EH (cell line): ENCODE measurements at places on chromosomes 6 and 20.
A peak's percentile ranks its signal among the peaks of the same experiment; 100 is the strongest.

DNA sequence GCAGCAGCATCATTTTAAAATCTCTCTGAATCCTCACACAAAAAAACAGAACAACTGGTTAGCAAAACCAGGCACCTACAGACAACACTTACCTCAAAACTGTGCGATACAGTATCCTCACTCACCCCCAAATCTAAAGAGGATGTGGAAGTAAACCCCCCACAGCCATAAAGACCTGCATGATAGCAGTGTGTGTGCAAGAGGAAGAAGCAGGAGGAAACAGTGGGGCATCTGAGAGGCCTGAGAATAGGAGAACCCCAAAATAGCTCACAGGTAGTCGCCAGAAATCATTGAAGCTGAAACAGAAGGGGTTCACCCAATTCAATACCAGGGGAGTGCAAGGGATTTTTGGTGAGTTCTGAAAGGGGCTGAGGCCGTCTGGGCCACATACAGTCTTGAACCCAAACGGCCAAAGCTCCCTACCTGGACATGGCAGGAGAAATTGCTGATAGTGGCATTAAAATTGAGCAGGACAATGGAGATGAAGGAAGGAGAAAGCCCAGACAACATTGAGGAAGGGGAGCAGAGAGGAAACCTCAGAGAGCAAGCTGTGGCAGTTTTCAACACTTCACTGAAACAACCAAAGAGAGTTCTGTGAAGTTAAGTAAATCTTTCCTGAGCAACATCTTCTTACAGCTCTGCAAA lies 129.7 kb downstream of the FIG4 start:
- no peak for DNase-seq

DNA sequence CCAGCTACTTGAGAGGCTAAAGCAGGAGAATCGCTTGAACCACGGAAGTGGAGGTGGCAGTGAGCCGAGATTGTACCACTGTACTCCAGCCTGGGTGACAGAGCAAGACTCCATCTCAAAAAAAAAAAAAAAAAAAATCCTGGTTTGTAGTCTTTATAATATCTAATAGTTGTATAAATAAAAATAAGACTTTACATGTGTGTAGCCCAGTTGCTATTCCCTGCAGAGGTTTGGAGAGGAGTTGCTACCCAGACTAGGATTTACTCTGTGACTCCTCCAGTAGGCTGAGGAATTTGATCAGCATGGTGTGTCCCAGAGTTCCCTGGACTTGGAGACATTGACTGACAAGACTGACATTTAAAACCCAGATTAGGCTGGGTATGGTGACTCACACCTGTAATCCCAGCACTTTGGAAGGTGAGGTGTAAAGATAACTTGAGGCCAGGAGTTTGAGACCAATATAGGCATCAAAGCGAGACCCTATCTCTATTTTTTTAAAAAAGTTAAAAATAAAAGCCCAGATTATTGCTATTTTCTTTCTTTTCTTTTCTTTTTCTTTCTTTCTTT lies 10.2 kb downstream of the CHMP4B start:
- DNase-seq, result no peak

GRCh38 chr6:34819571-34820480 lies 27.9 kb downstream of the BLTP3A start:
- DNase-seq, result no peak

- DNase-seq, result peak; percentile 77
Observed at GRCh38 chr20:2469991-2470422, 582 bp downstream of the SNRPB start.

DNA sequence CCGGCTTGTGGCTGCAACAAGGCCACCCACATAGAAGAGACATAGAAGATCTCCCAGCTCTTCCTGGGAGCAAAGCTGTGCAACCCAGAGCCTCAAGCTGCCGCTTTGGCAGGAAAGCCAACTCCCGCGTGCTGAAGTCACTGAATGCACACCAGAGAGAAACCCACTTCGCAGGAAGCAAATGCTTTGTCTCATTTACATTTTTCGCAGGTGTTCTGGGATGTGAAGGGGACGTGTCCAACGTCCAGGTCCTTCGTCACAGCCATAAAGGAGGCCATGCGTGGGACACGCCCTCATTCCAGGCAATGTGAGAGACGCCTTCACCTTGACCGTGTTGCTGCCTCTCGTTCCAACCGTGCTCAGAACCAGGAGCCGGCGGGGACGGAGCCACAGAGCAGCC lies 24.4 kb downstream of the KCNQ2 start:
- DNase-seq, result no peak

GRCh38 chr6:155909710-155910109 lies 454.1 kb upstream of the NOX3 start:
- DNase-seq, result no peak

GRCh38 chr6:53960311-53960710 lies 150.9 kb upstream of the MLIP start:
- peak; percentile 77 for DNase-seq

DNA sequence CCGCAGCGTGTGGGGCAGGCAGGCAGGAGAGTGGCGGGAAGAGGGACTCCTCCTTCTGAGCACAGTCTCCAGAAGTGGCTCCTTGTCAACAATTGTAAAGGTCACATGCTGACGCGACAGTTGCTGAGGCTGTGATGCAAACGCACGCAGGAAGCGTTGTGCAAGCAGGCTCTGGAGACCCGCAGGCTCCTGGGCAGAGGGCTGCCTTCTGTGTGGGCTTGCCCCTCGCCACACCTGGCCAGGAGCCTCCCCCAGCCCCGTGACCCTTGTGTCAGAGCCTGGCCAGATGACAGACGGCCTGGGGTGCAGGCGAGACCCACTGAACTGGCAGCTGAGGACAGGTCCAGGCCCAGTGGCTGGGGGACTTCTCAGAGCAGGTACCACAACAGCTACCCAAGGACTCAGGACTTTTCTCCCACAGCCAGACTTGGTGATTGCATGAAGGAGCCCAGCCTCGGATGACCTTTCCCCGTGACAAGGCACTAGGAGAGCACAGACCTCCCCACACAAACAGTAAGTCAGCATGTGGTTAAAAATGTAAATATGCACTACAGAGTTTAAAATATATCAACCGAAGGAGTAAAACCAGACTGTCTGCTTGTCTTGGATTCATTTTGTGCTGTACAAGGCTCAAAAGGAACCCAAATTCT lies 222.1 kb upstream of the RREB1 start:
- no peak for DNase-seq

- DNase-seq, result no peak
Observed at GRCh38 chr6:157271911-157272310, 51.4 kb downstream of the TMEM242 start.

GRCh38 chr6:98041056-98041455 lies 758.0 kb upstream of the MMS22L start:
- no peak for DNase-seq

DNA sequence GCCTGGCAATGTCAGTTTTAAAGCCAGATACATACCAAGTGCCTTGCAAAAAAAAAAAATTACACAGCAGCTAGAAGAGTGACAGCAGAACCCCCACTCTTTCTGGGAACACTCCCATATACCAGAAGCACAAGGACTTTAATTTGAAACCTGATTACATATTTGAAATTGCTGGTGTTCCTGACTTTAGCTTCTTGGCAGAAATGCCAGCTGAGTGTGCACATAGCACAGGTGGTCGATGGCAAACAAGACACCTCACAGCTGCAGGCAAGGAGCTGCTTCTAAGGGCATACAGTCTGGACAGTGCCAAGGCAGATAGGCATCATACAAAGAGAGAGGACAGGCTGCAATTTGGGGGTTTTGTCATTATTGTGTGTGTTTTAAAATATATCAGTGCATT lies 150.7 kb upstream of the SGK1 start:
- DNase-seq, result no peak

DNA sequence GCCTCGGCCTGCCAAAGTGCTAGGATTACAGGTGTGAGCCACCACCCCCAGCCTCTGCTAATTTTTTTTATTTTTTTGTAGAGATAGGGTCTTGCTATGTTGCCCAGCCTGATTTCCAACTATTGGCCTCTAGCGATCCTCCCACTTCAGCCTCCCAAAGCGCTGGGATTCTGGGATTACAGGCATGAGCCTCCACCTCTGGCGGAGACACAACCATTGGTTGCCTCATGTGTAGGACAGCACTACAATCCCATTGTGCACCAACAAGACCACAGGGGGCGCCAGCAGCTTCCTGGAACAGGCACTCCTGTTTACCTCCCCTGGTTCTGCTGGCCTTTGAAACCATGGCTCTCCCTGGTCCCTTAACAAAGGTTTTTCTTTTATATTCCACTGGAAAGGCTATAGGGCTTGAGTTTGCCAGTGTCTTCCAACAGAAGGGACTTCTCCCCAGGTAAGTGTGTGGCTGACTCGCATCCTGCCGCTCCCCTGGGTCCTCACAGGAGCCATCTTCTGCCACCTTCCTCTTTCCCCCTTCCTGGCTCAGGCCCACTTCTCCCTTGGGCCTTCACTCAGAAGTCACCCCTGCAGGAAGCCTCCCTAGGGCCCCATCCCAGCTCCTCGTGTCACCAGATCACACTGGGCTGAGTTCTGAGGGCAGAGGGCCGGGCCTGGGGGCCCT lies 39.2 kb upstream of the TLDC2 start:
- peak; percentile 67 for DNase-seq

DNA sequence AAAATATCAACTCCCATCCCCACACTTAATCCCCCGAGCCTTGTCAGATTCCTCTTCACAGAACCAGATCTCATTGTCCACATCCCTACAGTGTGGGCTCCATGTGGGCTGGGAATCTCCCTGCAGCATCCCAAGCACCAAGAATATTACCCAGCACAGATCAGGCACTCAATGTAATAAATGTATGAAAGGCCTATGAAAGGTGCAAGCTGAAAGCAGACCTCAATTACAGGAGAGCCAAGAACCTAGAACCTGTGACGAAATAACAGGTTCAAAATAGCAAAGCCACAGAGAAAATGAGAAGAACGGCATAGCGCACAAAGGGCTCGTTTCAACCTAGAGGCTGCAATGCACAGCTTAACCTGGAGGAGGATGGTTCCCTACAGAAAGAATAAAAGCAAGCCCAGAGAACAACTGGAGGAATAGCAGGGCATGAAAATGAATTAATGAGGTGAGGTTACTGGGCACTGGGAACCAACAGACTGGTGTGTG lies 3.1 kb downstream of the SLC23A2 start:
- DNase-seq, result no peak

DNA sequence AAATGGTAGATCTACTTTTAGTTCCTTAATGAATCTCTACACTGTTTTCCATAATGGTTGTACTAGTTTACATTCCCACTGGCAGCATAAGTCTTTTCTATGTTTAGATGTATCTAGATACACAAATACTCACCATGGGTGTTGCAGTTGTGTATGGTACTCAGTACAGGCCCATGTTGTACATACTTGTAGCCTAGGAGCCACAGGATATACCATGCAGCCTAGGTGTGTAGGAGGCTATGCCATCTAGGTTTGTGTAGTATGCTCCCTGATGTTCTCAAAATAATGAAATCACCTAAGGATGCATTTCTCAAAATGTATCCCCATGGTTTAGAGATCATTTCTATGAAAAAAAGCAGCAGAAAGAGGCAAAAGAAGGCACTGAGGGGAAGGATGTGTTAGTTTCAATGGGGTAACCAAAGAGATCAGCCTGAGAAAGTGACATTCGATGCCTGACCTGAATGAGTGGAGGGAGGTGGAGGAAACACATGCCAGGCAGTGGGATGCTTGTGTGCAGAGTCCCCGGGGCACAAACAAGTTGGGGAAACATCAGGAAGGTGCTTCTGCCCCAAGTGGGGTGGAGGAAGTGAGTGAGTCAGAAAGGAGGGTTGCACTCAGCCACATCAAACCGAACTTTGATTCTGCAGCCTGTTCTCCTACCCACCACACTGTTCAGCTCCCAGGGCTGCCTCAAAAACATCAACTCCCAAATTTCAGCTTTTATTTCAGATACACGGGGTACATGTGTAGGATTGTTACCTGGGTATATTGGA lies 191.2 kb downstream of the ZNF217 start:
- DNase-seq, result no peak

GRCh38 chr6:139647016-139647415 lies 272.6 kb upstream of the CITED2 start:
- peak; percentile 37 for DNase-seq

DNA sequence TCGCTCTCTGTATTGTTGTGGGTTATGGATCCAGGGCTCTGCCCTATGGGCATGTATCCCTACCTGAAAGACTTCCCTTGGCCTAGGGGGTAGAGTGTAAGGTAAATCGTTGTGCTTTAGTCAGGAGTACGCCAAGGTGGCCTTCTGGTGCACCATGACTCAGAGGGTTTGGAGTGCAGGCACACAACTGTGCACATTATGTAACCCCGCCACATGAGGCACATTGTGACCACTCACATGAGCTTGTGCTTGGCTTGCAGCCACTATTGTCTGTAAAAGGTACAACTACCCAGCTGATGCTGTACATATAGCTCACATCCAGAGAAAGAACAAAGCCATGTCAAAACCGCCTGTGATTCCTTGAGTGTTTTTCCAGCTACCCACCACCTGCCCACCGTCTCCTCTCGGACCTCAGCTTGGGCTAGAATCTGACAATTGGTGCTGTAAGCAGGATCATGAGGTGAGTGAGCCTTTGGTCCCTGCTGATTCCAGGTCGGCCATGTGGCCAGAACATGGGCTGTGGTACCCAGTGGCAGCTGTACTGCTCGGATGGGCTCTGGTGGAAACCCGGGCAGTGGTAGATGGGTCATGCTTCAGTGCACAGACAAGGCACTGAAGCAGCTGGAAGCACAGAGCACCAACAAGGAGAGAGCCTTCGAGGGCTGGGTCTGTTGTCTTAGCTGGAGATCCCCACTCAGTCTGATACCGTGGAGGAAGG lies 33.8 kb downstream of the HDDC2 start:
- no peak for DNase-seq

DNA sequence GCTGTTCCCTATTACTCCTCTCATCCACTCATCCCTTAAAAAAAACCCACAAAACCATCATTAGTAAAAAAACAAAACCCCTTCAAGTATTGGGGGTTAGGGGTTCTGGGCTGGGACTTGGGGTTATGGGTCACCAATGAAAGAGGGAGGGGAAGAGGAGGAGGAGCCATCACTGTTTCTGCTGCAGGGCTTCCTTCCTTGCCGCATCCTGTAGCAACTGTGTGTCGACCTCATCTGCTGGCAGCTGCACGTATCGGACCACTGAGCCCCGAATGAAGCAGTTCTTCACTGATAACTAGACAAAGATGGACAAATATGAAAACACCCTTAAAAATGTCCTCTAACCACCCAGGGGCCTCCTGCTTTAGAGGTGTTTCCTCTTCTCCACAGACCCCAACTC lies 2.0 kb upstream of the VARS1 start:
- no peak for DNase-seq

GRCh38 chr6:156890627-156891314 lies 113.6 kb downstream of the ARID1B start:
- peak; percentile 25 for DNase-seq
